ENCODE measurements at places on chromosomes 7 and 10.

GRCh38 chr7:11120675-11121220 lies 147.1 kb downstream of the PHF14 start:
- DNase-seq: no peak

DNA sequence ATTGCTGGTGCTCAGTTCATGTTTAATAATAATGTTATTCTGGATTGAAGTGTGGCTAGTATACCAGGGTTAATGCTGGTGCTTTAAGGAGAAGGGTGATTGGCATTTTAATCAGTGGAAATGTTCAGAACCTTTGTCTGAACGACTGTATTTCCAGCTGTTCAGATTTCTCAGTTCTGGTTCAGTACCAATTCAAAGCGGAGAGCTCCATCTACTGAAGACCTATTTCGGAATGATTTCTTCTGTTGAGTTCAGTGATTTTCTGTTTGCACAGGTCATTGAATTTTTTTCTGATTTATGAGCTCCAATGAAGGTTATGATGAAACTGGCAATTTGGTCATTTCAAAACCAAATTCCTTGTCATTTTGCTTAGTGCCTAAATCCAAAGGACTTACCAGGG lies 160.1 kb downstream of the EXOC4 start:
- DNase-seq: no peak

GRCh38 chr7:105649727-105650381 lies 68.6 kb upstream of the EFCAB10 start:
- DNase-seq: no peak

DNA sequence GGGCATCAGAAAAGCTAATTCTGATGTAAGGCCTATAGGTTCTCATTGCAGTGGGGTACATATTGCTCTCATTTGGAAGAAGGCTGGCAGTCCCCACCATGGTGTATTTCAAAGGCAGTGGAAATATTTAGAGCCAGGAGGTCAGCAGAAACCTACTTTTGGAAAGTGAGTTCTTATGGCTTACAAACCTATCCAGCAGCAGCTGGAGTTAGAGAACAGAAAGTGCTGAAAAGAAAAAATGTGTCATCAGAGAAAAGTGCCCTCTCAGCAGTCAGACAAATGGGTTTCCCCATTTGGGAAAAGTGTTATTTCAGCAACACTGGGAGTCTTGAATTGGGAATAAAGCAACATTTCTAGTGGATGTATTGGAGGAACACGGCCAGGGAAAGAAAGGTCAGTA lies 105.7 kb upstream of the IGFBP3 start:
- no peak for DNase-seq

- DNase-seq: no peak
These were observed 71.7 kb downstream of the CALD1 start for GRCh38 chr7:134851141-134851540.

DNA sequence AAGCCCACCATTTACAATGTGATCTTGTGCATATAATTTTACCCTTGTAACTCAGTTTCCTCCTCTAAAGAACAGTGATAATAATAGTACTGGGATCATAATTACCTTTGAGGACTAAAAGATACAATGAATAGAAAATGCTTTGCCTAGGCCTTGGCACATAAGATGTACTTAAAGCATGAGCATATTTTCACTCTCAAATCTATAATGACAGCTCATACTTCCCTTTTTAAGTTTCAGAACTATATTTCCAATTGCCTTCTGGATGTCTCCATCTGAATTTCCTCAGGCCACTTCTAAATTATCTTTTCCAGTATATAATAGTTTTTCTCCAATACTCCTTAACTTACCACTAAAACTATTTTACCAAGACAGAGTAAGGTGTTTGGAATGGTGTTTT lies 13.3 kb upstream of the ITGB8 start:
- DNase-seq: no peak

DNA sequence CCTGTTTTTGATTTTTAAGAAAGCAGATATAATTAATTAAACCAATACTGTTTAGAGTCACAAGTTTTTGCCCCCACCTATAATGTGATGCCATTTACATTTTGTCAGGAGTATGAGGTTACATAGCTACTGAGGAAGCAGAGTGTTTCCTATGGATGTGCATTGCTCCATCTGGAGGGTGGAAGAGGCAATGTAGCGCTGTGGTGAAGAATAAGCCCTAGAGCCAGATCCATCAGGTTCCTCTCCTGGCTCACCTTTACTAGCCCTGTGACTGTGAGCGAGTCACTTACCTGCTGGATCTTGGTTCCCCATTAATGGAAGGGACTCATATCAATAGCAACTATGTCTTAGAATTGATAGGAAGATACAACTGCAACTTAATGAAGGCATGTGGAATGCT lies 216.0 kb downstream of the GPAM start:
- no peak for DNase-seq

- no peak for DNase-seq
These were observed 146.3 kb downstream of the SKIDA1 start for GRCh38 chr10:21379143-21379542.

DNA sequence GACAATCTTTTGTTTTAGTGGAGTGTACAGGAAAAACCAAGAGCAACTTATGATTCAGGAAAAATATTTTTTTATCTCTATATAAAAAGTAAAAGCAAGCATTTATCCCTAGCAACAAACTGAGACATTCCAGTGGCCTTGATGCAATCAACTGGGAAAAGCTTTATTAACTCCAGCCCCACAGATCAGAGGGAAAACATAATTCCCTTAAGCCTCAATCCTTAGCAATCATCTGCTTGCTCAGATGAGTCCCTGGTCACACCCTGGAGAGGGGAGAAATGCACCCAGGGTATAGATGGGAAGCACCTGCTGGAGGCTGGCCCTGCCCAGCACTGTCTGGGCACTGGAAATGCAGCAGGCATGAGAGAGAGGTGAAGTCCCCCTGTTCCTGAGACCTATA lies 636.6 kb downstream of the TNS3 start:
- DNase-seq: no peak

DNA sequence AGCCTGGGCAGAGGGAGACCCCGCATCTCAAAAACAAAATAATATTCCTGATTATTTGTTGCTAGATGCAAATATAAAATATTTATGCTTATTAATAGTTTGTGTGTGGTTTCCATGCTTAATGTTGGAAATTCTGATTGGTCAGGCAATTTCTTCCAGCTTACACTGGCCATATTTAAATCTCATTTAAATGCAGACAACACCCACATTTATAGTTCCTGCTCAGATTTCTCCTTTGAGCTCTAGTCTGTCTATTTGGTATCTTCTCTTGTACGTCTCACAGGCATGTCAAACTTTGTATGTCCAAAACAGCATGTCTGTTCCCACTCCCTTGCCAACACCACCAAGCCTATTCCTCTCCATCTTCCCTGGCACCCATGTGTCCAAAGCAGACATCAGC lies 52.5 kb downstream of the FKBP9 start:
- no peak for DNase-seq

DNA sequence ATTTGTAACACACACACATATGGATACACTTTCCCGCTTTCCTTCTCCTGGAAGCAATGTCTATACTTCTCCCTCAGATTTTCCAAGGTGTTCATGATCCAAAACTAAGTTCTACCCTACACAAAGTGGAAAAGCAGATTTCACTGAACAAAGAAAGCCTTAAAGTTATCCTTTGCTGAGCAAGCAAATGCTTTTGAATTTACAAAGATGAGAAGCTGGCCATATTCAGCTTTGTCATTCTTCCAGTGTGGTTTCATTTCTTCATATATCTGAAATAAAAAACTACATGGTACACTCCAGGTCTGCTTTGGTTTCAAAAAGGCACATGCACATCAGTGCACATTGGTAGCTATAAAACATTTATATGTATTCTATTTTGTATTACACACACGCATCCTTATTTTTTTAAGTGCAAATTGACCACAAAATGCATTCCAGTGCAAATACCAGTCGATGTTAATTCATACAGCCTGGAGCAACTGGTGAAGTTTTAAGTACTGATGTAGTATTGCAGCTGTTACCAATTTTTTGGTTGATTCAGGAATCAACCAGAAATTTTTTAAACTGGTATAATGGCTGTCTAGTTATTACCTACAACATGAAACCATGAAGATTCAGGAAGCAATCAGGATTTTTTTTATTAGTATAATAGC lies 65.5 kb upstream of the SRPK2 start:
- peak; percentile 89 for DNase-seq

DNA sequence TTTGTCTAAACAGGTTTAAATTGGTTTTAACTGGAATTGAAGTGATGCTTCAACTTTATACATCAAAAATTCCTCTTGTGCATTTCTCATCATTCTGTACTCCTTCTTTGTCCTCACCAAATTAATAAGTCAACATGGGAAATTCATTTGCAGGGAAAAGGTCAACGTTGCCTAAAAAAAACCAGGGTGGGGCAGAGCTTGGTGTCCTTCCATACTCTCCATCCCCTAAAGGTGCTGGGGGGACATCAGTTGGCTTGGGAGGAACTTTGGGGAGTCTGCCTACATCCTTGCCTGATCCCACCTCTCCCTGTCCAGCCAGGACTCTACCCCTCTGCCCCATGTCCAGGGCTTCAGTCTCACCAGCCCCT lies 34.1 kb upstream of the SLC26A3 start:
- no peak for DNase-seq

DNA sequence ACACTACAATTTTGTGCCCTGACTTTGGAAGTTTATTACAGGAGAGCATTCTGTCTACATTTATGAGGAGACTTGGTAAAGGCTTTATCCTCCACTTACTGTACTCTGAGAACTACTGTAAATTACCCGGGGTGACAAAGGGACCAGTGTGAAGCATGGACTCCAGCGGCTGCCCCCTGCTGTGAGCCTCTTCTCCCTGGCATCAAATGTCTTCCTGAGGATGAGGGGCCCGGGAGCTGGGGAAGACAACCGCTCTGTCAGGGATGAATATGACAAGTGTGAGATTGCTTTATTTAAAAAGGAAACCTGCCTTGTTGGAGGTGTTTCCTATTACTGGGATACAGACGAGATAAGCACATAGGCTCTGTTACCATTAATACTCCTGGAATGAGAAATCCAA lies 714.8 kb downstream of the CCSER2 start:
- no peak for DNase-seq

DNA sequence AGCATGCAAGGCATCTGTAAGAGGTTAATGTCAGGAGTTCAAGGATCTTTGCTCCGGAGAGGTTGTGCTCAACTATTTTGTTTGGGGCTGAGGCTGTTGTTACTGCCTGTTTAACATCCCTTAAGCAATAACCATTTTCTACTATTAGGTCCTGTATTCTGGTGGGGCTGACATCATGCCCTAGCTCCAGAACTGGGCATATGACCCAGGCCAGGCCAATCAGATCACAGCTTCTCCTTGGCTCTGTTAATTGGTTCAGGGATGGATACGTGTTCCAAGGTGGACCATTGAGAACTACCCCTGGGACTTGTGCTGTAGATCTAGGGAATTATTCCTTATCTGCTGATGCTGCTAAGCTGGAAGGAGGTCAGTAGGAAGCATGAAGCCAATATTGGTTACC lies 67.0 kb downstream of the SYPL1 start:
- no peak for DNase-seq

GRCh38 chr7:23654508-23654907 lies 25.5 kb upstream of the FAM221A start:
- DNase-seq: peak; percentile 14

DNA sequence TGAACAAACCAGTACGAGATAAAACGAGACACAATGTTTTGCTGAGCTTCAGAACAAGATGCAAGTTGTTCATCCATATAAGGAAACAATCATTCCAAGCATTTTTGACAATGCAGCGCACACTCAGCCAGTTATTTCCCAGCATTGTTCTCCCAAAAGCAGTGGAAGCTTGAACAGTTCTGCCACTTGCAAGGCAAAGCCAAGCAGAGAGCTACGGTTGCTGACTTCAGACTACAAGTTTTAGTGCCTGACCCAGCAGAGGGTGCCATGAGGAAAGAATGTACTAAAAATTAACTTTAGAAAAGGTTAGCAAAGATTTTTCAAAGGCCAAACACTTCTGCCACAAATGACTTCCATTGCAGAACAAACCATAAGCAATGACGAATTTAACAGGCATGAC lies 152.5 kb downstream of the SLC25A13 start:
- no peak for DNase-seq

- DNase-seq: no peak
These were observed 463.6 kb downstream of the PLXNA4 start for GRCh38 chr7:132112657-132113056.

Measured in HFF-Myc (cell line).